ENCODE measurements at places on chromosomes 12 and 14.
A peak's percentile ranks its signal among the peaks of the same experiment; 100 is the strongest.

GRCh38 chr12:31815096-31815495, 86.3 kb upstream of the AMN1 start:
- no peak for DNase-seq

- DNase-seq, result no peak
These were observed 18.6 kb downstream of the HSD17B6 start for GRCh38 chr12:56781726-56782125.

DNA sequence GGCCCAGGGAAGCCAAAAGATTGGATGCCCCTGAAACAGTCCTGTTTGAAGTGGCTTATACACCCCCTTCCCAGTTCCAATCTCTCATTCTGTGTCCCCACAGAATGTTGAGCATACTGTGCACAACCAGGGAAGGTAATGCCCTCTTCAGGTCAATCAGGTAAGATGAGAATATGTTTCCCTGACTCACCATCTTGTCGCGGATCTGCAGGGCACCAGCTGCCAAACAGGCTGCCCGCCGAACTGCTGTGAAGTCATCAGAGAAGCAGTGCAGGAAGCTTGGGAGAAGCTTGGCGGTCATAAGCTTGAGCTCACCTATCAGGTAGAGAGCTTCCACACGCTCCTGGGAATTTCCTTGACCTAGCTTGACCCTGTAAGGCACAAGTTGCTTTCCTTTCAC, 9.6 kb downstream of the RIOX1 start:
- no peak for DNase-seq

DNA sequence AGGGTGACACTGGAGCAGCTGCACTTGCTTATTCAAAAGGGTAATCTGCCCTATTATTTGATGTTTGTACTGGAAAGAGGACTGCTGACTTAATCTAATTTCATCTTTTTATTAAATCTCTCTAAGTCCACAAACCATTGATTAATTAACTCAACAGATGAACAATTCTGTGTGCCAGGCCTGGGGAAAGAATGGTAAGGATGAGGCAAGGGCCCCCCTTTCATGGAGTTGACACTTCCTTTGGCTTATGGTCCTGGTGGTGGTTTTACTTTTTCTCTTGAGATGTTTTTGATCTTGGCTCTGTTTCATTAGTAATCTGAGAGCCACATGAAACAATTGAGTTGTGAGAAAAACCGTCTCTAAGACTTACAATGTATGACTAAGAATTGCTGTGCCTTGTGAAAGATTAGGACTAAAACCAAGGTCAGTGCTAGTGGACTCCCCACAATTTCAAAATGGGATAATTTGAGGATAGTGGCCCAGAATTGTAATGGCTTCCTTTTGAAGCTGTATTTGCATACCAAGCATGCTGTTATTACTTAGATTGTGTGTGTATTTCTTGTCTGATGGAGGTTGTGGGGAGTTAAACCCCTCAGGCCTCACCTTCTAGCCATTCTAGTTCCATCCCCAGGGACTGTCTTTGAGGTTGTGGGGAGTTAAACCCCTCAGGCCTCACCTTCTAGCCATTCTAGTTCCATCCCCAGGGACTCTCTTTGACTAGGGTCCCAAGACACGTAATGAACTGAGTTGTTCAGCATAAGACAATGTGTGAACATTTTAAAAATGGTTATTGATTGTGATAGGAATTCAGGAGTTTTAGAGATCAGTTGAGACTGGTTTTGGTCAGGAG, 52.5 kb upstream of the EVL start:
- DNase-seq, result no peak

DNA sequence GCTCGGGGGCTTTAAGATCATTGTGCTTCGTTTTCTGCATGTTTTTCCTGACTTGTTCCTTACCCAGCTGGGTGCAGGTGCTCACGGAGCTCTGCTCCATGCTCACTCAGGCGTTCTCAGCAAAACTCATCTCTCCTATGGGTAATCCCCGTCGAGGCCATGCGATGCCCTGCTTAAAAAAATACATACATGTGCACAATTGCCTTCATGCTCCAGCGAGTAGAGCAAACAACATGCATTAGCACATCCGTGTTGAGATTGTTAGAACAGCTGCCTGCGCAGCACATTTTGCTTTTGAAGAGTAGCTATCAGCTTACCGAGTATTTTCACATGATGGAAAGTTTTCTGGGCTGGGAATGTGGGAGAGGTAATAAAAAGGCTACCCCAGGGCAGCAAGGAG, 16.2 kb downstream of the AACS start:
- DNase-seq, result no peak

DNA sequence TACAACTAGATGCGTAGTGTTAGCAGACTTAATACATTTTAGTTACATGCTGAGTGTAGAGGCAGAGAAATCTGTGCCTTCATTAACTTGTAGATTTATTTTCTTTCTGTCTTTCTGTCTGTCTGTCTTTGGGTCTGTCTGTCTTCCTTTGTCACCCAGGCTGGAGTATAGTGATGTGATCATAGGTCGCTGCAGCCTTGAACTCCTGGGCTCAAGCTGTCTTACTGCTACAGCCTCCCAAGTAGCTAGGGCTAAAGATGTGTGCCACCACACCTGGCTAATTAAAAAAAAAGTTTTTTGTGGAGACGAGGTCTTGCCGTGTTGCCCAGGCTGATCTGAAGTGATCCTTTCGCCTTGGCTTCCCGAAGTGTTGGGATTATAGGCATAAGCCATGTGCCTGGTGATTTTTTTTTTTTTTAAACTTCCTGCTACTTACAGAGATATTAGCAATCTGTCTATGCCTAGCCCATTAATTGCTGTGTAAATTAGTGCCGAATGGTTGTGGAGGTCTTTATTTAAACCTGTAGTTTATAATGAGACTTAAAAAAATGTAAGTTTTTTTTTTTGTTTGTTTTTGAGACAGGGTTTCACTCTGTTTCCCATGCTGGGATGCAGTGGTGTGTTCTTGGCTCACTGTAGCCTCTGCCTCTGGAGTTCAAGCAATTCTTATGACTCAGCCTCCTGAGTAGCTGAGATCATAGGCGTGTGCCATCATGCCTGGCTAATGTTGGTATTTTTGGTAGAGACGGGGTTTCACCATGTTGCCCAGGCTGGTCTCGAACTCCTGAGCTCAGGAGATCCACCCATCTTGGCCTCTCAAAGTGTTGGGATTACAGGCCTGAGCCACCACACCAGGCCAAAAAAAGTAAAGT, 22.8 kb downstream of the ERC1 start:
- DNase-seq, result no peak

GRCh38 chr14:104553166-104554087, 26.1 kb upstream of the C14orf180 start:
- DNase-seq, result no peak

DNA sequence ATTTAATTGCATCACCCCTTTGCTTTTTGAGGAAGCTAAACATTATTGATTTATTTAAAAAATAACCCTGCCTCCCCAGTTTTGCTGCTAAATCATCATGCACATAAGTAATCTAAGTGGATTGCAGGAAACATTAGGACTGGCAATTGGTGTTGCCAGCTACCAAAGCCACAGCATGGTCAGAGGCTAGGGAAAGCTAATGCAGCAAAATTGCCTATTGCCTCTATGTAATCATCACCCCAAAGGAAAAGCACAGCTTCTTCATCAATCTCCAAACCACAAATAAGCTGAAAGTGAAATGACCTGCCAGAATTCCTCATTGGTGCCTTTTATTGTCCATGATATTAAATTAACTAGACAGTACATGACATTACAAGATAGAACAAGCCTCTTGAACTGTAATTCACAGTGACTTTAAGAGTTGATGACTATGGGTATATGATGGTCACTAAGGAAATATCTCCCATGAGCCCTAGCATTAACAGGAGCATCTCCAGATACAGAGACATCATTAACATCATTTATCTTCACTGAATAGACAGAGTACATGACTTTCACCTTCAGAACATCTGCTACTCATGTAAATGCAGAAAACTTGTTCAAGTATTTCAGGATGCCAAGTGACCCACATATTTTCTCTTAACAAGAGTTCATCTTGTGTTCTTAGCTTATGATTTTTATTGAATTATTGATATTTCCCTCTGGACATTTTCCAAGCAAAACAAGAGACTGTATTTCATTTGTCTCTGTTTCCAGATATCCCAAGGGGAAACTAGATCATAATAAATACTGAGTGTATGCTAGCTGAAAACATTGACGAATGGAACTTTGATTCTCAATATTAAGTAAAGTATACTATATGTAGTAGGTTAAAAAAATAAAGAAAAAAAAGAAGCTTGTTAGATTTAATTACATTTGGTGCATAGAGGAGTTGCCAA, 29.4 kb downstream of the PTPRR start:
- no peak for DNase-seq

DNA sequence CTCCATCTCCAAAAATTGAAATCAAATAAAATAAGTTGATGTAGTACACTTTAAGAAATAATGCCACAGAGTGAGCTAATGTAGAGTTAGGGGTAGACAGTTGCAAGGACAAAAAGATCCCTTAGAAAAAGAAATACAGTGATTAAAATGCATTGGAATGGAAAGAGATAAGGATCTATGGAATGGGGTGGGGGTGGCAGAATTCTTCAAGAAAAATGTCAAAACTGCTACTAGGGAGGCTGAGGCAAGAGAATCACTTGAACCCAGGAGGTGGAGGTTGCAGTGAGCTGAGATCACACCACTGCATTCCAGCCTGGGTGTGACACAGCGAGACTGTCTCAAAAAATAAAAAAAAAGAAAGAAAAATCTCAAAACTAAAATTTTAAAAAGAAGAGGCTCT, 6.5 kb downstream of the OLR1 start:
- no peak for DNase-seq

GRCh38 chr14:23640524-23641141, 4.5 kb downstream of the DHRS2 start:
- no peak for DNase-seq

GRCh38 chr12:118981285-118982211, at the start of gene SRRM4:
TSS of gene SRRM4 (plus strand) at chr12:118981541. CDS start at chr12:118981883, 342 bp downstream.
- DNase-seq, result no peak

DNA sequence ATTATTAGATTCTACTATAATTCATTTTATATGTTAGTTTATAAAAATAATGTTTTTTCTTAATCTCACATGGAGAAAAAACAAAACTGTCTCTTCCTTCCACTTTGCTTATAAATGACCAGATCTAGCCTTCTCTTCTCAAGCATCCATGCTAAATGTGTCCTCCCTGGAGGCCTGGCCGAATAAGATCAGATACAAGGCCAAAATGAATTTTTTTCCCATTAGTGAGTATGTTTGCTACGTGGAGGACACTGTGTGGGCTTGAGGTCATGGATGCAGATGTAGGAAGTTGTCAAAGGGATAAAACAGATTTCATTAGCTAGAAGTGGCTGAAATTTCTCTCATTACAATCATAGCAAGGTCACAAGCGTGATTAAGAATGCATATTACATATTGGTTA, 1244.9 kb upstream of the SEL1L start:
- no peak for DNase-seq

DNA sequence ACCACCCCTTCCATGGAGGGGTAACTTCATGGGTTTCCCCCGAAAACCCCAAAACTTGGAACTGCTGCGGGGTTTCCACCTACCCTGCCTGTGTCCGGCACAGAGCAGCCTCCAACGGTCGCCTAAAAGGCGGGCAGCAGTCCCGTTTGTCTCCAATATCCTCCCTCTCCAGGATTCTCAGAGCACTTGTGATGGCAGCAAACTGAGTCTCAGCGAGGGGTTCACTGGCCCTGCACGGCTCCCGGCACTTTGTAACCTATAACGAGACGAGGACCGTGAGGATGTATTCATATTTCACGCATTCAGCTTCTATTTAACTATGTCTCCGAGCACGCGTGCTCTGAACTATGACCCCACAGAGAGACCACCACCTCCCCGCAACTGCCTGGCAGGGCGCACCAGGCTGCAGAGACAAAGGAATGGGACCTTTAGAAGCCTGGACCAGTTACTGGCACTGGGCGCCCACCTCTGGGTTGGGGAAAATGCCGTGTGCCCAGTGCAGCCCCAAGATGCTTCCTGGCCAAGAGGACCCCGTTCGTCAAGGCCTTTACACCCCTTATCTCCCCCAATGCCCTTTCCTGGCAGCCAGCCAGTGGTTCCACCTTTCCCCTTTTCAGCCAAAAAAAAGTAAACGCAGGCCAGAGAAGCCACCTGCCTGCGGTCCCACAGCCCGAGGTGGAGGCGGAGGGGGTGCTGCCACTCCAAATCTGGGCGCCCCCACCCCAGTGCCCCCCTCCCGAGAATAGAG, 173.1 kb upstream of the RTL1 start:
- DNase-seq, result no peak

DNA sequence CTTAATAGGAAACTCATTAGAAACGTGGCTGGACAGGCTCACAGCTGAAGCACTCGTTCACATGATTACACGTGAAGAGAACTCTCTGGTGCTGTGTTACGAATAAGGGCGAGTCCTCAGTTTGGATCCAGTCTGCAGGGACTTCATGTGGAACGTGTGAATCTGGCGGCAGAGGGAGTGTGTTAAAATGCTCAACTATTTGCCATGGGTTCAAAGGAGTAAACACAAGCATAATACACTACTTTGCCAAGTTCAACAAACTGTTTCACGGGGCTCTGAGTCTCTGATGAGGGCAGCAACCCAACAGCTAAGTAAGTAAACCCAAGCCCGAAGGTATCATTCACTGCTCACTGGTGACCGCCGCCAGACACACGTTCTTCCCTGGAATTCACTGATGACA, 42.4 kb downstream of the NUAK1 start:
- no peak for DNase-seq

DNA sequence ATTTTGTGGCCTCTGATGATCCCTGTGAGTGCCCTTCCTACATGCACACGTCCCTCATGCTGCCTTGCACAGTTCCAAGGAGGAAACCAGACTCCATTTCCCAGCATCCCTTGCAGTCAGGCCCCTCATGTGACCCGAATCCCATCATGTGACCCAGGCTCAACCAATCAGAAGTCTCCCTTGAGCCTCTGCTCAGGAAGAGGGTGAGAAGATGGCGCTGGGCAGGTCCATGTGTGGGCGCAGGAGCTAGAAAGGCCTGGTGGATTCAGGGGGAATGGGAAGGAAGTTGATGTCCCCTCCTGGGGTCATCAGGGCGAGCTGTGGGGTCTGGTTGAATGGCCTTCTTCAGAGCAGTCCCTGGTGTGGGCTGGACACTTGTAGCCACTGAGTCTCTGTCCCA, 240.5 kb downstream of the ADGRD1 start:
- no peak for DNase-seq

- DNase-seq, result peak; percentile 56
These were observed 113.7 kb downstream of the NCOR2 start for GRCh38 chr12:124453419-124454351.

GRCh38 chr12:20382117-20382516, 13.8 kb downstream of the PDE3A start:
- no peak for DNase-seq
